ENCODE measurements at places on chromosomes 6 and 20. TPM values are rescaled to one million over a fixed set of nuclear protein-coding genes. Genes with fewer than 3 reads are reported as not detected.
A peak's percentile ranks its signal among the peaks of the same experiment; 100 is the strongest.

The MCHR2 gene
- not detected for total RNA-seq

- H3K27me3 ChIP-seq = peaks cover 45% of the 10 kb centered on the region
- DNase-seq = peak; percentile 57
- H3K4me3 ChIP-seq = no peak overlapping the region
- no peak overlapping the region for H3K27ac ChIP-seq
- H3K4me1 ChIP-seq = peaks cover 9% of the 10 kb centered on the region
Measured at GRCh38 chr20:46027245-46027853, 1.7 kb upstream of the SLC12A5 start.

- DNase-seq = no peak
- peaks cover 7% of the 10 kb centered on the region for H3K4me1 ChIP-seq
- H3K36me3 ChIP-seq = no peaks in the 10 kb centered on the region
Measured at GRCh38 chr20:1315804-1316203, 13.1 kb downstream of the SDCBP2 start.

The HDGFL1 gene
- total RNA-seq = not detected

The MUC21 gene
- total RNA-seq = not detected

The FAM184A gene
- total RNA-seq = 8.3 TPM

DNA sequence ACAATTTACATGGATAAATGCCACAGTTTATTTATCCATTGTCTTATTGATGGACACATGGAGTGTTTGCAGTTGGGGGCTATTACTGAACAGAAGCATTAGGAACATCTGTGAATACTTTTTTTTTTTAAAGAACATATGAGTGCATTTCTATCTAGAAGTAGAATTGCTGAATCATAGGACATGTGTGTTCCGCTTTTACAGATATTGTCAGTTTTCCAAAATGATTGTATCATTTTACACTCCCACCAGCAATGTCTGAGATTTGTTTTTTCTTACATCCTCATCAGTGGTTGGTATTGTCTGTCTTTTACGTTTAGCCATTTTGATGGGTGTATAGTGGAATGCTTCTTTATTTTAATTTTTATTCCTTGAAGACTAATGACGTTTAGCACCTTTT is 42.0 kb upstream of the ASIP start:
- no peak overlapping the region for H3K4me3 ChIP-seq
- H3K27me3 ChIP-seq = peaks cover 41% of the 10 kb centered on the region
- no peak for DNase-seq
- H3K4me1 ChIP-seq = peaks cover 9% of the 10 kb centered on the region
- H3K27ac ChIP-seq = no peak overlapping the region
- H3K36me3 ChIP-seq = no peaks in the 10 kb centered on the region

The NCOA7 gene
- total RNA-seq = 43.2 TPM

DNA sequence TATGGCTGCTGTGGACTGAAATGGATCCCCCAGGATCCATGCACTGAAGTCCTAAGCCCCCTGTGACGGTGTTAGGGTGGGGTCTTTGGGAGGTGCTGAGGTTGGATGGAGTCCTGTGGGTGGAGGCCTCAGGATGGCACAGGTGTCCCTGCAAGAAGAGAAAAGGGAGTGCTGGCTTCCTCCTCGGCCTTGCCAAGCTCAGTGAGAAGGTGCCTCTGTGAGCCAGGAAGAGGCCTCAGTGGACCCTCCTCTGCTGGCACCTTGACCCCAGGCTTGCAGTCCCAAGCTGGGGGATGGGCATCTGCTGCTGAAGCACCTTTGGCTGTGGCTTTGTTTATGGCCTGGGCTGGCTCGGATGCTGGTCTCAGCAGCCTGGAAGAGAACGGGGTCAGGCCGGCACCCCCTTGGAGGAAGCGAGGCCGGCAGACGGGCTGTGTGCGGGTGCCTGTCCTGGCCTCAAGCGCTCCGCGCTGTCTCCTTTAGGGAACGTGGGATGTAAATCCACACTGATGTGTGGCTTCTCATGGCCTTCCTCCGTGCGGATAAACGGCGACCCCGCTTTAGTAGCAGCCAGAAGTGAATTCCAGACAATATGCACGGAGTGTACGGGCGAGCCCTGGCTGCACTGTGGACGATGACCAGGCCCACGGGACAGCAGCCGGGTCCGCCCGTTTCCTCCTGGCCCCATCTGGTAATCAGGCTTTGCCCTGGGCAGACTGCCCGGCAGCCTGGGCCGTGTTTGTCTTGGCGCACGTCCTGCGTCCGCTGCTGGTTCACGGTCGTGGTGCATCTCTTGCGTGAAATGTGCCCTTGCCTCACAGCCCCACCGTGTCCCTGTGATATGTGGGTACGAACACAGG is 182.6 kb downstream of the ERMARD start:
- no peak overlapping the region for H3K27ac ChIP-seq
- H3K27me3 ChIP-seq = peaks cover 3% of the 10 kb centered on the region
- DNase-seq = no peak
- H3K4me3 ChIP-seq = no peak overlapping the region
- no peaks in the 10 kb centered on the region for H3K4me1 ChIP-seq

The DDR1 gene
- 5.6 TPM for total RNA-seq

The GSTA4 gene
- 6.1 TPM for total RNA-seq

DNA sequence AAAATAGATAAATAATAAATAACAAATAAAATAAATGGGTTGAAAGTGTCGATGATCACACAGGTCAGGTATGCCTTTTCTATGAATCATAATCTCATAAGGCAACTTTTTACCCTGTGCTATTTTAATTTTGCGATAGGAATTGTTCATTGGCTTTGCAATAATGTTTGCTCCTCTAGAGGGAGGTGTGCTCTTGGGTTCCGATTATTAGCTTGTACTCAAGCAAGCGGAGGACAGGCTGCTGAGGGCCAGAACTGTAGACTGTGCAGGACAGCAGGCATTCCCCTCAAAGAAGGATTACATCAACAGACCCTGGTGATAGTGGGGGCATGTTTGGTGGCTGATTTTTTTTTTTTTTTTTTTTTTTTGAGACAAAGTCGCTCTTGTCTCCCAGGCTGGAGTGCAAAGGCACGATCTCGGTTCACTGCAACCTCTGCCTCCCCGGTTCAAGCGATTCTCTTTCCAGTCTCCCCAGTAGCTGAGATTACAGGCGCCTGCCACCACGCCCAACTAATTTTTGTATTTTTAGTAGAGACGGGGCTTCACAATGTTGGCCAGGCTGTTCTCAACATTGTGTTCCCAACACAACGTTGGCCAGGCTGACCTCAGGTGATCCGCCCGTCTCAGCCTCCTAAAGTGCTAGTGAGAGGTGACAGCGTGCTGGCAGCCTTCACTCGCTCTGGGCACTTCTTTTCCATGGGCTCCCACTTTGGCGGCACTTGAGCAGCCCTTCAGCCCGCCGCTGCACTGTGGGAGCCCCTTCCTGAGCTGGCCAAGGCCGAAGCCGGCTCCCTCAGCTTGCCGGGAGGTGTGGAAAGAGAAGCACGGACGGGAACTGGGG is 35.6 kb downstream of the RIOK1 start:
- no peak for DNase-seq
- no peaks in the 10 kb centered on the region for H3K36me3 ChIP-seq
- H3K27me3 ChIP-seq = no peaks in the 10 kb centered on the region
- no peak overlapping the region for H3K4me3 ChIP-seq

The DEFB124 gene
- total RNA-seq = not detected

The FAM83C gene
- not detected for total RNA-seq

The TMEM200A gene
- 3.1 TPM for total RNA-seq

The HRH3 gene
- not detected for total RNA-seq
